ENCODE measurements at places on chromosomes 7 and 10. TPM values are rescaled to one million over a fixed set of nuclear protein-coding genes. Genes with fewer than 3 reads are reported as not detected.

- no peaks in the 10 kb centered on the region for H3K36me3 ChIP-seq
- H3K27me3 ChIP-seq, result no peaks in the 10 kb centered on the region
- no peaks in the 10 kb centered on the region for H3K4me1 ChIP-seq
- no peak overlapping the region for H3K4me3 ChIP-seq
- no peak for DNase-seq
- no peak overlapping the region for H3K27ac ChIP-seq
Measured at GRCh38 chr10:71520042-71520441, 123.3 kb downstream of the CDH23 start.

DNA sequence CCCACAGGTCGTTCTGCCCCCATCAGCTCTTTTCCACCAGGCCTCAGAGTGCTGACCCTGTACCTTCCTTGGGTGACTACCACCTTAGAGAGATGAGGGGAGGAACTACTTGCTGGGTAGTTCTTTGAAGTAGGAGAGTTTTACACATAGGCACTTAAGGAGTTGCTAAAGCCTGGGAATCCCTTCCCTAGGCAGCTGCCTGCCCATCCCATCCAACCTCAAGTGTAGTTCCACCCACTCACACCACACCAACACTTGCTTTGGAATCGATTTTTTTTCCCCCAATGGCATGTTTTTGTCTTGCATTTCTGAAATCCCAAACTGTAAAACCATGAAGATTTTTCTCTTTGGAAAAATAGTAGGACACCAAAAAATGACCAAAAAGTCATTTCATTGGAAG lies 47.7 kb downstream of the FBXW4 start:
- no peak for DNase-seq
- no peak overlapping the region for H3K27ac ChIP-seq
- H3K36me3 ChIP-seq, result peaks cover 3% of the 10 kb centered on the region

DNA sequence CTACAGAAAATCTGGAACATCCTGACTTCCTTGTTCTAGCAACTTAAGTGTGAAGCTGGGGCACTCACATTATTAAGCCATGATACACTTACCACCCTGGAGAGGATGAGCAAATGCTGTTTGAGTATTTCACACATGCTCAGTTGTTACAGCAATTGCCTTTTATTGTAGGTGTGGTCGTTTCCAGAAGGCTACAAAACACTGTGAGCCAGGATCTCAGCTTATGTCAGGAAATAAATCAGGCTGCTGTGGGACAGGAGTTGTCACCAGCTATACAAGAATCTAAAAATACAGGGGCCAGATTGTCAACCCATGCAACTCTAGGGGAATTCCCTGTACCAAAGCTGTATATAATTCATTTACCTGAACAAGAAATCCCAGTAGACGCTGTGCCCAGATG lies 273.3 kb upstream of the SP4 start:
- H3K27me3 ChIP-seq, result no peaks in the 10 kb centered on the region
- DNase-seq, result no peak
- no peak overlapping the region for H3K4me3 ChIP-seq
- H3K27ac ChIP-seq, result no peak overlapping the region
- no peaks in the 10 kb centered on the region for H3K36me3 ChIP-seq
- no peaks in the 10 kb centered on the region for H3K4me1 ChIP-seq

The FKBP9 gene
- total RNA-seq, result 94.7 TPM

The MLXIPL gene
- 3.7 TPM for total RNA-seq
